ENCODE measurements at places on chromosomes 7 and 10. TPM values are rescaled to one million over a fixed set of nuclear protein-coding genes. Genes with fewer than 3 reads are reported as not detected.

ACHE gene
- 2.8 TPM for total RNA-seq

WDFY4 gene
- total RNA-seq, result not detected

EVX1 gene
- 0.10 TPM for total RNA-seq

TBX20 gene
- total RNA-seq, result 1.2 TPM

BTAF1 gene
- total RNA-seq, result 8.6 TPM

DNAJC12 gene
- 71.2 TPM for total RNA-seq

HABP2 gene
- 0.07 TPM for total RNA-seq

TRIM4 gene
- total RNA-seq, result 25.3 TPM

EPC1 gene
- total RNA-seq, result 16.6 TPM

ALOX5 gene
- total RNA-seq, result 0.38 TPM

GATAD1 gene
- total RNA-seq, result 20.7 TPM

Data from A549 treated with GW870086 at 1 μM for 4 hours (cell line).